ENCODE measurements at places on chromosomes 13 and 19.

DNA sequence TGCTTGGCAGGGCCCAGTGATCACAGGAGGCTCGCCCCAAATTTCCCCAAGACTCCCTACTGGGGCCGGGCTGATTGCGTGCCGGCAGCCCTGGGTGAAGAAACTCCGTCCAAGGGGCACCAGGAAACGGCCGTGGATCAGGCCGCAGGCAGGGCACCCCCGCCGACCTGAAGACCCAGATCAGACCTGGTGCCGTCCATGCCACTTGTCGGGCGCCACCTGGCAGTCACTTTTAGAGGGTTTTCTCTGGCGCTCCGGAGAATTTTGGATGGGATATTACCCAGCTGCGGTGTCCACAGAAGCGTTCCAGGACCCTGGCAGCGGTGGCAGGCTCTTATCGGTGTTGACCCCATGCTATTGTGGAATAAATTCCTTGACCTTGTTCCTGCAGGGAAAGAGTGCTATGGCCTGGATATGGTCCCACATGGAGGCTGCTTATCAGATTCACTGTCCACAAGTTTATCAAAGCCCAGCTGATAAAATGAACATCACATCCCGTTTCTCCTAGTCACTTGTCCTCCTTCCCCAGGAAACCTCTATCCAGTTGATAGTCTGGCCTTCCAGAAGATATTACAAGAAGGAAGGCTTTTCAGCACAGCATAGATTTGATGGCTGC, 38.2 kb downstream of the IGFL2 start:
- DNase-seq, result no peak

DNA sequence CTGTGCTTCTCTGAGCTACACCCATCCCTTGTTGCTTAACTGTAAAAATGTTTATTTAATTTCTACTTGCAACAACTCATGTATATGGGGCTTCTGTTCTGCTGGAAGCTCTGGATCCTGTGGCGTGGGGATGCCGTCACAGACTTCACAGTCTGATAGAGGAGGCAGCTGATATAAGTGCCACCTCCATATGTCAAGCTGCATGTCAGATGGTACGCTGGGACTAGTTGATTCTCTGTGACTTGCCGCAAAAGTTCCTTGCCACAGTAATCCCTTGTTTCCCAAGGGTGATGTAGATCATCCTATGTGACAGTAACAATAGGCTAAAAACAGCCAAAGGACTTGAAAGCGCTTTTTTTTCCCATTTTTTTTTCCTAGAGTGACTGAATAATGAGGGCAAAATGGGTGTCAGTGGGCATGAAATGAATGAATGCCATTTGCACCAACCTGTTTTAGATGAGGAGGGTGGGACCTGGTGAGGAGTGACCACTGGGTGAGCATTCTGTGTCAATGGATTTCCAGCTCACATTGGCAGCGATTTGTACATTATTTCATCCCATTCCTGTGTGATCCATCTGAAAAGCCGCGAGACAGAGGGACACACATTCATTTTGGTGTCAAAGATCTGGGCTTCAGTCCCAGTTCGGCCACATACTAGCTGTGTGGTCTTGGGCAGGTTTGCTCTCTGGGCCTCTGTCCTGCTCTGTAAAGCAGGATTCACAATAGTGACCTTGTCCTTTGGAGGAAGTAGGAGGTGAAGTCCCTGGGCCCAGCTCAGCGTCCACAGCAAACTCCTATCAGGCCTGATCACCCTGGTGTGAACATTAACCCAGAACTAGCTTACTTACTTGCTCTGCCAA, 88.9 kb upstream of the RNF113B start:
- DNase-seq, result no peak

DNA sequence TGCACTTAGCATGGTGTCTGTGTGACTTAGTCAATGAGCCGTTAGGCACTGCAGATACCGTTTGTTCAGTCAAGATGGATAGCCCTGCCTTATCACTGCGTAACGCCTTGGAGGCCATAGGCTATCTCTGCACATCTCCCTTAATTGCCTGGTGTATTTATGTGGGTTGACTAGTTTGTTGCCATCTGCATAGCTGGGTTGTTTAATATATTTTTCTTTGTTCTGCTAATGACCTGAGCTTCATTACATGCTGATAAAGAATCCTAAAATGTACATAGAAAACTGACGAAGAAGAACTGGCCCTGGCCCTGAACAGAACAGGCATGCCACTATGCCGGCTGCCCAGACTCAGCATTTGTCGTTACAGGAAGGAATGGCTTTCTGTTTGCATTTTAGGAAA, 297.8 kb downstream of the SHISA2 start:
- no peak for DNase-seq

GRCh38 chr19:43901395-43902390, 33.4 kb downstream of the ZNF45 start:
- peak; percentile 65 for DNase-seq

- no peak for DNase-seq
Measured at GRCh38 chr13:90800082-90800746, 547.3 kb upstream of the MIR17HG start.

- no peak for DNase-seq
Measured at GRCh38 chr13:36143738-36144137, 12.6 kb upstream of the DCLK1 start.

All from progenitor cell of endocrine pancreas (in vitro differentiated cells).